ENCODE measurements at places on chromosomes 4 and X.

GRCh38 chr4:139908636-139909437 is 243.2 kb downstream of the MGST2 start:
- no peak for DNase-seq

DNA sequence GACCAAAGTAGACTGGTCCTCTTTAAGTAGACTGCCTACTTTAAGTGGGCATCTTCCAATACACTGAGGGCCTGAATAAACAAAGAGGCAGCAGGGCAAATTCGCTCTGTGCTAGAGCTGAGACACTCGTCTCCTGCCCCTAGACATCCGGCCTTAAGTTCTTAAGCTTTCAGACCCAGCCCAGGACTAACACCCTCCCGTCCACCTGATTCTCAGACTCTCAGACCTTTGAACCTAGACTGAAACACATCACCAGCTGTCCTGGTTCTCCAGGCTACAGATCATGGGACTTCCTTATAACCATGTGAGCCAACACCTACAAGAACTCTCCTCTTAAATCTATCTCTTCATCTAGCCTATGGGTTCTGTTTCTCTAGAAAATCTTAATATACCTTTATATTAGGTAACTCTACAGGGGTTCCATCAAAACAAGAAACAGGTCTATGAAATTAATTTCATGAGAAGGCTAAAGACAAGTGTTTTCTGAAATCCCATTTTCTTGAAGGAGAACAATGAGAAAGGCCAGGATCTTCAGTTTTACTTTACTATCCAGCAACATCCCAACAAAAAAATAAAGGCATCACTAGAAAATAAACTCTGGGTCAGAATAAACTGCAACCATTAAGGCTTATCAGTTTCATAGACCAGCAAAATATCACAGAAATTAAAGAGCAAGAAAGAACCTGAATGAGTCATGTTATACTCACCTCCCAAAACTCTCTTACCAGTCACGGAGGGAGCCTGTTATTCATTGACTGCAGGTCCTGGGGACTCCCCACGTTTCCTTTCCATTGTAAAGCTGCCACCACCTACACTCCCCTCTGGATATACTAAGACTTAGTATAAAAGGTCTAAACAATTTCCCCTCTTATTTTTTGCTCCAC is 14.8 kb downstream of the ADGRA3 start:
- no peak for DNase-seq

DNA sequence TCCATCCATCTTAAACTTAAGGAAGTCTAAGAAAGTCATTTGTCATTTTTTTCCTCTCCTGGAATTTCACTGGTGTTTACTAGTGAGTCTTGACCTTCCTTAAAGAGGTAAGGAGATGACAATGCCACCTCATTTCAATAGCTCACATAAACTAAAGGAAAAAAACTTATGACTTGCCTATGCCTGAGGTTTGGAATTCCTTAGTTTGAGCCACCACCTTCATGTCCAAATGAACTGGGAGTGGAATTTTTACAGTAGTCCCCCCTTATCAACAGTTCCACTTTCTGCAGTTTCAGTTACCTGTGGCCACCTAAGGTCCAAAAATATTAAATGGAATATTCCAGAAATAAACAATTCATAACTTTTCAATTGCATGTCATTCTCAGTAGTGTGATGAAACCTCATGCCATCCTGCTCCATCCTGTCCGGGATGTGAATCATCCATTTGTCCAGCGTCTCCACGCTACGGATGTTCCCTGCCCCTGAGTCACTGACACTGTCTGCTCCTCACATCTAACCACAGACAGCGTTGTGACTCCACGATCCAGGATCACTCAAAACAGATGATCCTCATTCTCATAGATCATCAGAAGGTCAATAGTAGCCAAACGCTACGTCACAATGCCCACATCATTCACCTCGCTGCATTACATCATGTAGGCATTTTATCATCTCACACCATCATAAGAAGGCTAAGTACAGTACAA is 177.4 kb downstream of the SH3KBP1 start:
- no peak for DNase-seq

DNA sequence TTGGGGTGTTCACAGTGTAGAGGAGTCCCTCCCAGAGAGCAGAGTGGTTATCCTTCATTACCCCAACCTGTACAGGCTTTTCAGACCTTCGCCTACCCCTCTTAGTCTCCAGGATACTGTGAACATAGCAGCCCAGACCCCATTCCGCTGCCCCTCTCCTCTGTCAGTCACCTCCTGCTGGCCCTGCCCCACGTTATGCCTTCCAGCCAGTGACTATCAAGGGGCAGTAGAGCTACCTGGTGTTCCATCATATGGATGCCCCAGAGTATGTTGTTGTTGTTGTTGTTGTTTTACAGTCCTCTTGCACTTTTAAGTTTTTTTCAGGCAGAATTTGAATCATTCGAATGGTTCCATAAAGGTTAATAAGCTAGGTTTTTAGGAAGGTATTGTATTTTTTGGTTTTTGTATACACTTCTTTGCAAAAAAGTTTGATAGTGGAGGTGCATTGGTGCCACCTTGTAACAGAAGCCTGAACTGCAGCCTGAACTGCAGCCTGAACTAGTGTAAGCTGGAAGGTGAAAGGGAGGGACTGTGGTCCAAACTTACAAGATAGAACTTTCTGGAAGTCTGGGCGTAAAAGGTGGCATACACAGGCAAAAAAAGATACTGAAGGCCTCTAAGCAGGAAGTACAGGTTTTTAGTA is 101.4 kb upstream of the RAB40AL start:
- DNase-seq: no peak

DNA sequence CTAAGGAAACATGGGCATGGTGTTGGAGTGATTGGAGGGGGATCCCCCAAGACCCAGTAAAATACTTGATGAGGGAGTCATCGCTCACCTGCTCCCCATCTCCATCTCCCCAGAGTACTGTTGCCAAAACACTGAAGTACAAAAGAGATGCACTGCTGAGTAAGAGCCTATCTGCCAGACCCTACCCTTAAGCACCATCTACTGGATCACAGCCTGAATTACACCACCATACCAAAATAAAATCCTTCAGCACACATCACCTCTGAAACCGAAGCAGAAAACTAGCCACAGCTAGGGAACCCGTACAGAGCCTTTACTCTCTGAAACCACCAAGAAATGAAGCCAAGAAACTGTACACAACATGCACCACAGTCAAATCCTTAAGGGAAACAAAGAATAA is 466.3 kb upstream of the ACTRT1 start:
- DNase-seq: no peak

GRCh38 chr4:65670331-65671031 is at the start of gene EPHA5:
Gene EPHA5 (minus strand): TSS chr4:65670489. CDS start chr4:65669742, 747 bp downstream.
- peak; percentile 47 for DNase-seq

DNA sequence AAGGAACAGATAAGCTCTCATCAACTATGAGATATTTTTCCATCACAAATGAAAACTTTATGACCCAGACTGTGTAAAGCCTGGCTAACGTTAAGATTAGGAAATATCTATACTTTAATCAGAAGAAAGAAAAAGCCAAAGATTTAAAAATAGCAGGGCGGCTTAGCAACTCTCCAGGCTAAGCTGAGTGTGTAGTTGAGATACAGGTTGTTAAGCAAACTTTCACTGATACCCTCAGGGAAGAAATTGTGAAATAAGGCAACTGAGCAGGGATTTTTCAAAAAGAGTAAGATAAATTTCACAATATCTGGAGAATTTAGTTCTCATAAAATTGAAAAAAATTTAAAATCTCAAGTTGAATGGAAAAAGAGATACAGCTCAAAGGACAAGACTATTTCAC is 382.0 kb downstream of the RAPGEF2 start:
- no peak for DNase-seq

Data from left ventricle myocardium inferior (tissue), 1 donor.